ENCODE measurements at places on chromosomes 5 and 9.
A peak's percentile ranks its signal among the peaks of the same experiment; 100 is the strongest.

GRCh38 chr9:111250875-111251842 lies 78.9 kb downstream of the OR2K2 start:
- DNase-seq, result no peak

DNA sequence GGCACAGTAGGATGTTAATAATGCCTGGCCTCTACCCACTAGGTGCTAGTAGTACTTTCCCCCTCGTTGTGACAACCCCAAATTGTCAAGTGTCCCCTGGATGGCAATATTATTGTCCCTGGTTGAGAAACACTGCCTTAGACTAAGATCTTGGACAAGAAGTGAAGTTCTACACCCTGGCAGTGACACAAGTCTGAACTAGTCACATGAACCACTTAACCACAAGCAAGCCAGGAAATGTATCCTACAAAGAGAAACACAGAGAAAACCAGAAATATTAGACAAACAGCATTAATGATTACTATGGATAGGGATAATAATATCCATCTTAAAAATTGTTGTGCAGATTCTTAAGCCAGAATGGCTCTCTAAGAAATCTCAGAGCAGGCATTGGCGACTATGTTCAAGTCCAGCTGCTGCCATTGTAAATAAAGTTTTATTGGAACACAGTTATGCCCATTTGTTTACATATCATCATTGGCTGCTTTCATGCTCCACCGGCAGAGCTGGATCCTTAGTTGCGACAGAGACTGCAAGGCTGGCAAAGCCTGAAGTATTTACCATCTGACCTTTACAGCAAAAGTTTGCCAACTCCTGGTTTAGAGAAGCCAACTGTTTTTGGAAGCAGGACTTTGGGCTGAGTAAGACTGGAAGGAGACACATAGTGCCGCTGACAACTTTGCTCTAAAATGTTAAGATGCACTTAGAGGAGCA lies 80.8 kb downstream of the NTRK2 start:
- DNase-seq, result no peak

GRCh38 chr5:177588413-177588909 lies 3.5 kb upstream of the TMED9 start:
- no peak for DNase-seq

DNA sequence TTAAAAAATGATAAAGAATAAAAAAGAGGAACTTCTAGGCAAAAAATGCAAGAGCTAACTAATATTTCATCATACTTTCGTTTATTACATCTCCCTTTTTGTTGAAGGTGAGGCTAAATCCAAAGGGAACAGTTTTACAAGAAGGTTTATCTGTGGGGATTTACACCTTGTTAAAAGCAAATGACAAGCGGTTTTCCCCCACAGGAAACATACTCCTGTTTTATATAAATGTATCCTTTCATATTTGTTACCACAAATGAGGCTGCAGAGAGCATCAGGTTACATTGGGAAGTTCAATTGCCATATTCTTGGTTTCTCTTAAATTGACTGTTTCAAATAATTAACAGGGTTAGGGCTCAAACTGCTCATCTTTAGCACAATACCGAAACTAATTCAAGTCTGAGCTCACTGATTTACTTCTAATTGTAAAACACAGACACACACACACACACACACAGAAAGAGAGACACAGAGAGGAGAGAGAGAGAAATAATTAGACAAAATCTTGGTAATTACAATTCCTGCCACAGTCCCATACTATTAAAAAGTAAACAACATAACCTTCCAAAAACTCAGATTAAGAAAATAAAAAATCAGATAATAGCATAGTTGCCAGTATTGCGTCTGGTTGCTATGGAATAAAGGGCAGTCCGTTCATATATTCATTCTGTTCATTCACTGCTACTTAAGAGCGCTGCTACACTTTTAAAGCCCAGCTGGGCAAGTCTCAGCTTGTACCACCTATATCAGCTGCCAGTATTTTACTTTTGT lies 17.1 kb downstream of the RFX3 start:
- no peak for DNase-seq

GRCh38 chr9:114008667-114009410 lies 69.3 kb downstream of the AMBP start:
- no peak for DNase-seq

- DNase-seq, result no peak
Measured at GRCh38 chr5:148791334-148791667, 35.1 kb upstream of the ADRB2 start.

GRCh38 chr9:7756088-7756487 lies 43.5 kb downstream of the DMAC1 start:
- DNase-seq, result no peak

DNA sequence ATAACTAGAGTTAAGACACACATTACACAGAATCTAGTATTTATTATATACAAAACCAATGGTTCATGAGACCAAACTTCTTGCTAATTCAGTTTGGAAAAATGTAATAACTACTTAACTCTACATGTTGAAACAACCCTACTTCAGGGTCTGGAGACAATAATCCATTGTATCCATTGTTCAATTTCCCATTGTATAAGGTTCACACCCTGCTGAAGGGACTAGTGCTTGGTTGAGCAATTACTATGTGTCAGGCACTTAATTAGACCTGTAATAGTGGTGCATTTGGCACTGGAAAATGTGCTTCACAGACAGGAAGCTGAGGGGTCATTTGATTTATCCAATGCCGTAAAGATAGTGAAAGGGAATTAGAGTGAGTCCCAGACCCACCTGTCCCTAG lies 114.3 kb upstream of the PAPPA start:
- DNase-seq, result no peak

GRCh38 chr9:124262649-124262972 lies 4.9 kb downstream of the NEK6 start:
- DNase-seq, result peak; percentile 87

DNA sequence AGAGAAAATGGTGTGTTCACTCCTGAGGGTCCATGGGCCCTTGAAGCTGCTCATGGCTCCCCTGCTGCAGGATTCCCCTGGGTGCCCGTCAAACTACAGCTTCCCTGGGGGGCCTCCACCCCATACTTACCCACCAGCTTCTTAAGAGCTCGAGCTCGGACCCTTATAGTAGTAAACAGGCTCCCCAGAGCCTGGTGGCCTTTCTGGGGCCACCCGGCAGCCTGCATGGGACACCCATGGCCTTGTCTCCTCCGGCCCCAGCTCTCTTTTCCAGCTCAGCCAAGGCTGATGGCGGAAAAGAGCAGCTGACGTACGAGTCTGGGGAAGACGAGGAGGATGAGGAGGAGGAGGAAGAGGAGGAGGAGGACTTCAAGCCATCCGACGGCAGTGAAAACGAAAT lies 4.2 kb upstream of the CEL start:
- DNase-seq, result no peak

- no peak for DNase-seq
Measured at GRCh38 chr5:124397317-124397716, 349.1 kb downstream of the ZNF608 start.

DNA sequence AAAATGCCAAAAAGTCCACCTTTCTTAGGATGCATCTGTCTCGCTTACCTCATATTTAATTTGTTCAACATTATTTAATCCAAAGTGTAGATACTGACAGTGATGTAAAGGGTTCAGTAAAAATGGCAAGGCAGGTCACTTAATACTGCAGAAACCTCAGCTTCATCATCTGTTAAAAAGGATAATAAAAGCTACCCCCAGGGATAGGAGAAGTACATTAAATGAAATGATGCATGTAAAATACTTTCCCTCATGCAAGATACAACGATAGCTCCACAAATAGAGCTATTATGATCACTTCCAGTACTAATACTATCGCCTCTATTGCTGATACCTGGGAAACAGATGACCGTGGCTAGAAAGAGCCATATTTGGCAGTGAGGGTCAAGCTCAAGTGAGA lies 82.9 kb downstream of the SLC1A1 start:
- no peak for DNase-seq

DNA sequence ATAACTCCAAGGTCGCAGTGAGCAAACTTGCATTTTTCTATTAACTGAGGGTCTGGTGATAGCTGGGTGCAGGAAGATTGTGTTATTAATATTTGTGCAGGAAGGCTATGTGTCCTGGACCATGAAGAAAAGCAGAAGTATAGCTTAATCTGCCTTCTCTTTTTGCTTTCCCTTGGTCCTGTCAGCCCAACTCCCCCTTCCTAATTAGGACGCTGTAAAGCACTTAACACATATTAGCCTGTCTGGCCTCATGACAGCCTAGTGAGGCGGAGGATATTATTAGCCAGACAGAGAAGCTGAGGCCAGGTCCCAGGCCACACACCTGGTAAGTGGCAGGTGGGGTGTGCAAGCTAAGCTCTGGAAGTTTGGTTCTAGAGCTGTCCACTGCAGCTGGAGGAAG lies 29.5 kb downstream of the SLC46A2 start:
- DNase-seq, result no peak

DNA sequence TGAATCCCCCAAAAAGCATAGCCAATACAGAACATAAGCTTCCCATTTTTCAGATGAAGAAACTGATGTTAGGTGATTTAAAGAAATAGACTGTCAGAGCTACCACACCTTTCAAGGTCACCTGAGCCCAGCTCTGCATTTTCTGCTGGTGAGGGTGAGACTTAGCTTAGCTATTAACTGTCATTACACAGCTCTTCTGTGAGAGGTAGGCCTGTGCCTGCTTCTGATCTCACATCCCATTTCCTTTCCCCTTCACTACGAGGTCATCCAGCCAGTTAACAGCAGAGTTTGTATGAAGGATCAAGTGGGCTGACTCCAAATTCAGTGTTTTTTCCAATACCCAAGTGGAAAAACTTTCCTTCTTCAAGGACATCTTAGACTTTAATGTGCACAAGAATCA lies 528.6 kb upstream of the CLINT1 start:
- no peak for DNase-seq

DNA sequence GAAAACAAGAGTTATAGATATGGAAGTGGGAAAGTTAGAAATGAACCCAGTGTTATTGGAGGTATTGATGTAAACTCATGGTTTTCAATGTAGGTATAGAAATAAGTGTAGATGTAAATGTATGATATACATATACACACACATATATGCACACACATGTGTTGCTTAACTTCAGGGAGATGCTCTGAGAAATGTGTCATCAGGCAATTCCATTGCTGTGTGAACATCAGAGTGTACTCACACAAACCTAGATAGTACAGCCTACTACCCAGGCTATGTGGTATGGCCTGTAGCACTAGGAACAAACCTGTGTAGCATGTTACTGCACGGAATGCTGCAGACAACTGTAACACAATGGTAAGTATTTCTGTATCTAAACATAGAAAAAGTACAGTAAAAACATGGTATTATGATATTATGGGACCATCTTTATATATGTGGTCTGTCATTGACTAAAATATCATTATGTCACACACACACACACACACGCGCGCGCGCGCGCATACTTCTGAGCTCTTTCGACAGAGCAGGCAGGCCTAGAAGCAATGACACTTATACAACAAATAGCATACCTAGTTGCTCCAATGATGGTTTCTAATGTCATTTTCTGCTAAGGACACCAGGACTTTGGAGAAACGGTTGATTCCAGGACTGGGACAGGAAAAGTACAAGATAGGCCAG lies 86.6 kb downstream of the MACROH2A1 start:
- no peak for DNase-seq

- no peak for DNase-seq
Measured at GRCh38 chr5:150401376-150402228, 11.1 kb downstream of the CD74 start.

- no peak for DNase-seq
Measured at GRCh38 chr9:21985964-21986667, 8.1 kb downstream of the CDKN2A start.

- DNase-seq, result no peak
Measured at GRCh38 chr5:79591326-79591725, 20.9 kb upstream of the TENT2 start.

GRCh38 chr5:152437866-152438265 lies 32.8 kb upstream of the NMUR2 start:
- no peak for DNase-seq

- DNase-seq, result peak; percentile 42
Measured at GRCh38 chr9:116278326-116278725, 124.7 kb downstream of the PAPPA start.

- no peak for DNase-seq
Measured at GRCh38 chr9:7108936-7109335, 351.2 kb downstream of the KDM4C start.

DNA sequence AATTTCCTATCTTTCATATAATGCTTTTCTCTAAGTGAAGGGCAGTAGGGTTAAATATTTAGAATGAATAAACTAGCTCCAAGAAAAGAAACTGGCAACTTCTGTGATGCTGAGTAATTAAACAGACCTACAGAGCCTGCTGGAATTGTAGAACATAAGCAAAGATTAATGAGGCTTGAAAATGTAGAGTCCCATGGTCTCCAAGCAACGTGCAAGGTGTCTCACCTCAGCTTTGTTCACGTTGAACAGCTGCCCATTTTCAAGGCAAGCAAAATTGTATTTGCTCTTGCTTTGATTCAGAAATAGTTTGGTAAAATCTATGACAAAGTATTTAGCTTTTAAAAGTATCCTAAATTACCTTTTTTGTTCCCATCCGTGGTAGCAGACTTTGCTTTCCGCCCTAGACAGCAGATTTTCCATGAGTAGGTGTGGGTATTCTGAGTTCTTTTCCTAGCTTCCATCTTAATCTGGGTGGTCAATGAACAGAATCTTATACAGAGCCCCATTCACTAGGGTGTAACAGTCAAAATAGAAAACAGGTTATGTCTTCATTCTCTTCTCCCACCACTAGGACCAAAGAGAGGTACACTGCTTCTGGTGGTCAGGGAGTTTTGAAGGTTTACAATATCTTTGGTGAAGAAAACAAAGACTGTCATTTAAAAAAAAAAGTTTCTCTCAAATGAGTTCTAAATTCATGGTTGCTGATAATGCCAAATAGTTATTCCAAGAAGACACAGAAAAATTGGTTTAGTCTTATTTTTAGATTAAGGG lies 52.1 kb upstream of the TYRP1 start:
- no peak for DNase-seq

GRCh38 chr5:90191352-90192045 lies 218.1 kb downstream of the CETN3 start:
- DNase-seq, result no peak

GRCh38 chr5:140595538-140596300 lies 31.1 kb downstream of the SLC35A4 start:
- no peak for DNase-seq

DNA sequence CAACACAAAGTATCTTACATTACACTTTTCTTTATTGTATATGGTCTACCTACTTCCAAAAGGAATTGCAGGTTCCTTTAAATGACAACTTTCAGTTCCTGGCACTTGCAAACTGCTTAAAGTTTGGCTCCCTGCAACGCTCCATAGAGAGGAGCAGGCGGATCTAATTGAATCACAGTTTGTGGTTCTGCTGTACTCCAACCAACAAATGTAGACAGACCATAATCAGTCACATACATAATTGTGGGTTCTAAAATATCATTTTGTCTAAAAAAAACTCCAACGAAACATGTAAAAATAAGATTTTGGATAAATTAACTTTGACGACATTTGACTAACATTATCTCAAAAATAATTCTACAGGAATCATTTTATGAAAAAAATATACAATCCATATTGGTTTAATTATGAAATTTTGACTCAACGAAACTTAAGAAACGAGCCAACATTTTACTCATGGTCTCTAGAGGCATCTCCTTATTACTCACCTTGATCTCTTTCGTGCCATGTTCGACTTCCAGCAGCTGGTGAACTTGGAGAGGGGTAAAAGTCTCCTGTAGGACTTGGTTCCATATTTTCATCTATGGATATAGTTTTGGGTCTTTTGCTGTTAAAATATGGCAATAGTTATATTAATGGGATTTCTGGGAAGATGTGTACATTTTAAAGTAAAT lies 167.6 kb downstream of the NFIB start:
- DNase-seq, result peak; percentile 24

- no peak for DNase-seq
Measured at GRCh38 chr9:130174920-130175321, 2.7 kb downstream of the NCS1 start.
